C1 segment of cervical spinal cord (tissue), 14 donors: ENCODE measurements at places on chromosomes 16 and 17.

DNA sequence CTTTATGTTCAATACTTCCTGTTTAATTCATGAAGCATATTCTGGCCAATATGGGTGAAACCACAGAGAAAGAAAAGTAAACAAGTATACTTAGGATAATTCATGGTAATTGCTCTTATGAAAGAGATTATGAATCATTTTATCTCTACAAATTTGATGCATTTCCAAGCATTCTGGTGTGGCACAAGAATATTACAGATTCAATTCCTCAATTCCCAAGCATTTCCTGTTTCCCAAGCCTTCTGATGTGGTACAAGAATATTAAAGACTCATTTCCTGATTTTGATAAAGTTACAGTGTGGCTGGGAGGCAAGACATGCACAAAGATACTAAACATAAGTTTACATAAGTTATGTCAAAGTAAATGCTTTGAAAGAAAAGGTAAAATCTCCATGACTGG is 126.1 kb upstream of the NUDT7 start:
- DNase-seq, result no peak

- DNase-seq, result no peak
Observed at GRCh38 chr17:35170968-35171771, 23.0 kb downstream of the SLC35G3 start.

DNA sequence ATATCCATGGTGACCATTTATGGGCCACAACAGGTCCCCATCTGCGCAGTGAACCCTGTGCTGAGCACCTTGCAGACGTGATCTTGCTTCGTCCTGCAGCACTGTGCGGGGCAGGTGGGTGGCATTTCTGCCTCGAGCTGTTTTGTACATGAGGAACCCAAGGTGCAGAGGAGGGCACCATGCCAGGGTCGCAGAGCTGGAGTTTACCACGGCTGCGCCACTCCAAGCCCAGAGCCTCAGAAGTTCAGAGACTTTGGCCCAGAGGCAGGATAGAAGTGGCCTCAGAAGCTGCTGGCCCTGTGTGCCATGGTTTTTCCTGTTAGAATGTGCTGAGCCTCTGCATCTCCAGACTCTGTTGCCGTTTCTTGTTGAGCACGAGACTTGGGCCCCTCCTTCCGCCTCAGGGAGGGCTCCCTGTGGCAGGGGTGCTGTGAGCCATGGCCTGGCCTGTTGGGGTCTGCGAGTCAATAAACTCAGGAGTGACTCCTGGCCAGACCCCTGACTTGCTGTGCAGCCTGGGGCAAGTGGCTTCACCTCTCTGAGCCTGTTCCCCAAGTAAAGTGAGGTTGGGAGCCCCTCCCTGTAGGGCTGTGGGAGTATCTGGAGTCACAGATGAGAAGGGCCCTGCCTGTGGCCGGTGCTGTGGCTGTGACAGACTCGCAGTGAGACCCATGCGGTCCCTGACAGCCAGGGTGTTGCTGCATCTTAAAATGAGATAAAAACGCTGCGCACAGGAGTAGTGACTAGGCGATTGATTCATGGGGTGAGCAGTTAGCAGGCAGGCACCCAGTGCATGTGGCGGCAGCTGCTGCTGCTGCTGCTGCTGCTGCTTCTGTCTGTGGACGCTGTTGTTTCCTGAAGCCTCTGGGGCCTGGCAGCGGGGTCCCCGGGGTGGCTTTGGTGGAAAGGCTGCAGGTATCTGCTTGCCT is 11.8 kb downstream of the MAP2K3 start:
- DNase-seq, result no peak

- DNase-seq, result no peak
Observed at GRCh38 chr17:52336796-52337195, 178.3 kb upstream of the CA10 start.

GRCh38 chr17:83079352-83079747 is at the start of gene METRNL:
Gene METRNL, plus strand, starts transcription at chr17:83079609. Its CDS starts 207 bp downstream, at chr17:83079816.
- DNase-seq, result peak; percentile 18
